ENCODE measurements at places on chromosomes 5 and 9.

- DNase-seq: no peak
These were observed 108.5 kb downstream of the NNT start for GRCh38 chr5:43711496-43711895.

DNA sequence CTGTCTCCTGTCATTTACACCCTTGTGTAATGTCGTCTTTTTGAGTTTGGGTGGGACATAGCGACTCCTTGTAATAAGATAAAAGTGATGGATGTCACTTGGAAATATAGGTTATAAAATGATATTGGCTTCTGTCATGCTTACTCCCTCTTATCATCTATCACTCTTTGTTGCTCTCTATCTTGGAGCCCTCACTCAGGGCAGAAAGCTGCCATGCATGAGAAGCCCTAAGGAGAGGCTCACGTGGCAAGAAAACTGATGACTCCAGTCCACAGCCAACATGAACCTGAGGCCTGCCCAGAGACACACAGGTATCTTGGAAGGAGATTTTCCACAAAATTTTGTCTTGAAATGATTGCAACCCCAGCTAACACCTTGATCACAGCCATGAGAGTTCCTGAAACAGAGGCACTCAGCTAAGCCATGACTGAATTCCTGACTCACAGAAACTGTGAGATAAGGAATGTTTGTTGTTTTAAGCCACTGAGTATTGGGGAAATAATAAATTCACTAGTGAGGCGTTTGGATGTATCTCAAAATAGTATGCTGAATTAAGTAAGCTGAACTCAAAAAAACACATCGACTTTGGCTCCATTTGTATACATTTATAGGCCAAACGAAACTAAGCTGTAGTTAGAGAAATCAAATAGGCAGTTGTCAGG lies 216.7 kb downstream of the CDH18 start:
- no peak for DNase-seq

DNA sequence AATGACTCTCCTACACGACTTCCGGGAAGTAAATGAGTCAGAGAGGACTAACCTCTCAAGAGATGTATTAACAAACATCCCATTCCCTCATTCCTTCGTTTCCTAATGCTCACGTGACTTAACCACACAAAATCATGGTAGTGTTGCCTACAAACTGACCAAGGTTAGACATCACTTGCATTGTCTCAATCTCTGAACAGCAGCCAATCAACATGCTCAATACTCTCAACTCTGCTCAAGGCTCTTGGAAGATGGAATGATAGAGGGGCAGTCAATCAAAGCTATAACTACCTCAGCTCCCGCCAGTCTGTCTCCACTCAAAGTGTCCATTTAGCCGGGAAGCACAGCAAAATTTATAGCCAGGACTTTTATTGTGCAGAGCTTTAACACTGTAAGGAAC lies 143.8 kb upstream of the PIK3R1 start:
- DNase-seq: no peak

- DNase-seq: no peak
These were observed 1.2 kb downstream of the ARRDC1 start for GRCh38 chr9:137606734-137607138.

GRCh38 chr5:90424245-90424644 lies 14.7 kb upstream of the CETN3 start:
- DNase-seq: no peak

- DNase-seq: no peak
These were observed 133.4 kb upstream of the GAS1 start for GRCh38 chr9:87080512-87081264.

GRCh38 chr5:104267320-104268015 lies 704.9 kb upstream of the NUDT12 start:
- DNase-seq: no peak

DNA sequence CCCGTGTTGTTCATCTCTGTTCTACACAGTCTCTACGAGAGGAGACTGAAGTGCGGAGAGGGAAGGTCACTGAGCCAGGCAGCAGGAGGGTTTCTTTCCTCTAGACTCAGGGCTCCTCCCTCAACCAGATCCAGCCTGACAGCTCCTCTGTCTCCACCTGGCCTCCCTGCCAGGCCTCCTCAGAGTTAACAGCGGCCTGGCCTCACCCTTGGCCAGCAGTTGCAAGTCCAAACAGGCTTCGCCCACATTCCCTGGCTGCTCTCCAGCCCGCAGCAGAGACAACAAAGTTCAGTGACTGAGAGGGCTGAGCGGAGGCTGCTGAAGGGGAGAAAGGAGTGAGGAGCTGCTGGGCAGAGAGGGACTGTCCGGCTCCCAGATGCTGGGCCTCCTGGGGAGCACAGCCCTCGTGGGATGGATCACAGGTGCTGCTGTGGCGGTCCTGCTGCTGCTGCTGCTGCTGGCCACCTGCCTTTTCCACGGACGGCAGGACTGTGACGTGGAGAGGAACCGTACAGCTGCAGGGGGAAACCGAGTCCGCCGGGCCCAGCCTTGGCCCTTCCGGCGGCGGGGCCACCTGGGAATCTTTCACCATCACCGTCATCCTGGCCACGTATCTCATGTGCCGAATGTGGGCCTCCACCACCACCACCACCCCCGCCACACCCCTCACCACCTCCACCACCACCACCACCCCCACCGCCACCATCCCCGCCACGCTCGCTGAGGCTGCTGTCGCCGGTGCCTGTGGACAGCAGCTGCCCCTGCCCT lies at the start of gene HRCT1:
HRCT1 (plus strand) TSS at position 291 of the 768 bp plus-strand sequence; CDS start at position 377, 86 bp downstream.
- no peak for DNase-seq

DNA sequence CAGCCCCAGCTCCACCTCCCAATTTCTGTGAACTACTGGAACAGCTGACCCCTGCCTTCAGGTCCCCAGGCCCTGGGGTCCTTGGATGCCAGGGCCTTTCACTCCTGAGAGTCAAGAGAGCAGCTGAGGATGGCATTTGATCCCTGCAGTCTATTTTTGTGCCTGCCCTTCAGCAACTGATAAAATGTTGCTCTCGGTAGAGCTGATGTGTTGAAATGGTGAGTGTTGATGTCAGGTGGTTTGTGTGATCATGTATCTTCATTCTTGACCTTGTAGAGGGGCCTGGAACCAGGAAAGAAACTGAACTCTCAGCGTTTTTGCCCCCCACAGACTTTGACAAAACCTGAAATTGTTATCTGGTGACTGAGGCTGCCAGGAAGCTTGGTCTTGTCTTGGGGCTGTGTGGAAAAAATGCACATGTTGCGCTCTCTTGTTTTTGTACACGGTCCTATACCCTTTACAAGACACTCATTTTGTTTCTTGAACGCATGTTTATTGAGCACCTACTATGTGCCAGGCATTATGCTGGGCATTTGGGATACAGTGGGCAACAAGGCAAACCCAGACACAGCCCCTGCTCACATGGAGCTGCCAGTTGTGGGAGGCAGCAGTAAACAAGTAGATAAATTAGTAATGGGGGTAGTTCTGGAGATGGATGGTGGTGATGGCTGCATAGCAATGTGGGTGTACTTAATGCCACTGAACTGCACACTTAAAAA lies 78.3 kb downstream of the PPARGC1B start:
- DNase-seq: no peak

GRCh38 chr5:175671013-175671412 lies 13.1 kb downstream of the HRH2 start:
- no peak for DNase-seq

DNA sequence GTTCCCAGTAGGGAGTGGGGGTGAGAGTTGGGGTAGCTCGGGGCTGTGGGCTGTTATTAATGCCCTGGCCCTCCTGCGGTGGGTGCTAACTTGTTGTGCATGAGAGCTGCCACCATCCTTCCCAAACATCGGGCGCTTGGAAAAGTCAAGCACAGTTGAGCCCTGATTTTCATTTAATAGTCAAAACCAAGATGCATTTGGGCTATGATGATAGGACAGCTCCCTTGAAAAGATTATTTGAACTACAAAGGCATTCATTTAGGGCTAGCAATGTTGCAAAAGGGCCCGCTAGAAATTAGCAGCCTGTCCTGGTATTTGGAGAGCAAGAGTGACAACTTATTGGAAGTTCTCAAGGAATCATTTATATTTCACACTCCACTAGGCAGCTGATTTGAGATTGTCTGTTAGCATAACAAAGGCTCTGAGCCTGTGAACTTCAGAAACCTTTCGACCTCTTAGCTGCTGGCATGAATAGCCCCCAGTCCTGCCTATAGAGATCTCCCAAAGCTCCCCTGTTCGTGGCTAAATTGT lies 128.2 kb upstream of the TMEM161B start:
- no peak for DNase-seq

GRCh38 chr5:79076819-79077218 lies 7.3 kb downstream of the BHMT2 start:
- DNase-seq: no peak

All from cortex of kidney (tissue), 1 donor.